Stimulated activated CD4-positive, alpha-beta T cell treated with anti-CD3 and anti-CD28 coated beads, Interleukin-2, amount 100 ng/mL, for 4 hours (primary cell): ENCODE measurements at places on chromosomes 3 and 15.
A peak's percentile ranks its signal among the peaks of the same experiment; 100 is the strongest.

GRCh38 chr3:183924956-183925355 lies 40.3 kb upstream of the PARL start:
- no peak for DNase-seq

GRCh38 chr15:62298811-62299210 lies 133.7 kb upstream of the C2CD4B start:
- DNase-seq, result no peak

DNA sequence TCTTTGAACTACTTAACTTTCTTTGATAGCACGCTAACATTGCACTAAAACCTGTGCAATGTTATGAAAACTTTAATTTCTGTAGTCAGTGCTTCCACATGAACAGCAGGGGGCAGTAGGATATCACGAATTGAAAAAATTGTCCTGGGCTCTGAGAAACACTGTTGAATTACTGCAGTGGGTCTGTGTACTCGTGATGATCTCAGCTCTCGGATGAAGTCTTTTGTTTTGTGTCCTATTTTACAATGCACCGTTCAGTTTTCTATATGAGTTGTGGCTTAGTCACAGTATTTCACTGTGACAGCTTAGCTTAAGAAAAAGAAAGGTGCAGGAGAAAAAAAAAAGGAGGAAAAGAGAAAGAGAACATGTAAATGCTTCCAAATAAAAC lies 141.3 kb upstream of the CCDC54 start:
- peak; percentile 26 for DNase-seq

DNA sequence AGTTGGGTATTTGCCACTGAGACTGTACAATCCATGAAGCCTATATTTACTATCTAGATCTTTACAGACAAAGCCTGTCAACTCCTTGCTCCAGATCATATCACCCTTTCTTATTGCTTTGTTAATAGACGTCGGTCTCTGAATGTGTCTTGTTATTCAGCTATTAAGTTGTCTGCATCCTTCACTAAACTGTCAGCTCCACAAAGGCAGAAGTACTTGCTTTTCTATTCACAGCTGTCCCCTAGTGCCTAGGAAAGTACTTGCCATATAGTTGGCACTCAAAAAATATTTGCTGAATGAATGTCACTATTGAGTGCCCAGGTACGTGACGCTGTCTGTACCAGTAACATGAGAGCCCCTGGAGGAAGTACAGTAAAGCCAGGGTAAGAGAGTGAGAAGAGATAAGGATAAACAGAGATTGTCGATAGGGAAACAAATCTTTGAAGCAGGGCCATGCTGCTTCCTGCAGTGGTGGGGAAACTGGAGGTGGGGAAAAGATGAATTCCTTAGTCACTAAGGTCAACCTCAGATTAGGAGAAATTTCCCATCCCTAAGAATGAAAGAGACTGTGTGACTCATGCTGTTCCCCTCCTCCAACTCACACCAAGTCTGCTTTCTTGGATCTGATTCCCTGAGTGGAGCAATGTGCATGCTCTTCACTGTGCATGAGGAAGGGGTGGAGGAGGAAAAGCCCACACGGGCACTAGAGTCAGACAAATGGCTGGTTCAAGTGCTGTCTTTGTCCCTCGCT lies 36.3 kb downstream of the PRICKLE2 start:
- no peak for DNase-seq

DNA sequence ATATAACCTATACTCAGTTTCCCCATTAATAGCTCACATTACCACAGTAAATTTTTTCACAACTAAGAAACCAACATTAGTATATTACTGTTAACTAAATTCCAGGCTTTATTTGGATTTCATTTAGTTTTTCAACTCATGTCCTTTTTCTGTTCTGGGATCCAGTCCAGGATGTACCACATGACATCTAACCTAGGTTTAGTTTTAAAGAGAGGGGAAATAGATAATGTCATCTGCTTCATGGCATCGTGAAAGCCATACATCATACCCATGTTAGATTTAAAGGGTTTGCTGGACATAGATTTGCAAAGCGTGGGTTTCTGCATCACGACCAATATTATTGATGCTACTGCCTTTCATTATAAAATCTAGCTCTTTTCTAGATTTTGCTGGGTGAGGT lies 33.2 kb upstream of the RPP14 start:
- DNase-seq, result no peak

GRCh38 chr15:70314018-70314354 lies 216.3 kb upstream of the TLE3 start:
- no peak for DNase-seq

DNA sequence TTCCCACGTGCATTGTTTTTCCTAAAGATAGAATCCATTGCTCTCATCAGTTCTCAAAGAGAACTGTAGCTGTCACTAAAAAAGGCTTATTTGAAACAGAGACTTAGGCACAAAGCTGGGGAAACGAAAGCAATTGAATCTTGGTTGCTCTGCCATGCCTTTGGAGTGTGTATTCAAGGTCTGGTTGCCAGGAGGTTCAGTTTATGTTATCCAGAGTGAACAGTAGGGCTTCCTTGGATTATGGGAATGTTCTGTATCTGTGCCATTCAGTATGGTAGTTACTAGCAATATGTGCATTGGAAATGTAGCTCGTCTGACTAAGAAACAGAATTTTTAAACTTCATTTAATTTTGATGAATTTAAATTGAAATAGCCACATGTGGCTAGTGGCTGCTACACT lies 50.6 kb downstream of the CLSTN2 start:
- DNase-seq, result no peak

DNA sequence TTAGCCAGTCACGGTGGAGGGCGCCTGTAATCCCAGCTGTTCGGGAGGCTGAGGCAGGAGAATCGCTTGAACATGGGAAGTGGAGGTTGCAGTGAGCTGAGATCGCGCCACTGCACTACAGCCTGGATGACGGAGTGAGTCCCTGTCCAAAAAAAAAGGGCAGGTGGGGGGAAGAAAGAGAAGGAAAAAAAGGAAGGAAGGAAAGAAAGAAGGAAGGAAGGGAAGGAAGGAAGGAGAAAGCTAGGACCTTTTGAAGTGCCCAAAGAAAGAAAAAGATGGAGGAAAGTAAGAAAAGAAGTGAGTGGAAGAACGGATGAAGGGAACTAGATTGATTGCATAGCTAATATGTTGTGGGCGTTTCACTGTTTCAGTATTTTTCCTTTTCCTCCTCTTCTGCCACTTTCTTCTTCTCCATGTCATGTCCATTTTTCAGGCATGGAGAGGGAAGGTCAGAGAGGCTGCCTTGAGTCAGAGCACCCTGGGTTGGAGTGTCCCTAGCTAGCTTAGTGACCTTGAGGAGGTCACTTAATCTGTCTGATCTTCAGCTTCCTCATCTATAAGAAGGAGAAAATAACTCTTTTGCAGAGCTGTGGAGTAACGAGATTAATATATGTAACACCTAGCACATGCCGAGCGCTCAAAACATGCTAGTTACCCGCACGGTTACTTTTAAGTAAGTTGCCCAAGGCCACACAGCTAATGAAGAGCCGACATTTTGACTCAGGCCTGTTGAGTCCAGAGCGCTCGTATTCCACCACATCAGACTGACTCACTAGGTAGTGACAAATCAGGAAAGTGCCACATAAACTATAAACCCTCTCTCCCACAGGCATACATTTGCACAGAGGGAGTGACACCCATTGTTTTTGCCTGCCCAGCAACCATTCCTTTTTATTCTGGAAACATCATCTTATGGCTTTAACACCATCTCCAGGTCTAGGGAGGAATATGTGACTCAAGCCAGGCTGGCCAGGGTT lies 42.2 kb downstream of the BHLHE40 start:
- no peak for DNase-seq

GRCh38 chr3:189349772-189350171 lies 178.0 kb downstream of the TPRG1 start:
- no peak for DNase-seq

GRCh38 chr3:52317208-52318000 lies 1.3 kb downstream of the DNAH1 start:
- DNase-seq, result peak; percentile 44

- DNase-seq, result no peak
Observed at GRCh38 chr15:71223516-71223915, 108.2 kb downstream of the THSD4 start.

DNA sequence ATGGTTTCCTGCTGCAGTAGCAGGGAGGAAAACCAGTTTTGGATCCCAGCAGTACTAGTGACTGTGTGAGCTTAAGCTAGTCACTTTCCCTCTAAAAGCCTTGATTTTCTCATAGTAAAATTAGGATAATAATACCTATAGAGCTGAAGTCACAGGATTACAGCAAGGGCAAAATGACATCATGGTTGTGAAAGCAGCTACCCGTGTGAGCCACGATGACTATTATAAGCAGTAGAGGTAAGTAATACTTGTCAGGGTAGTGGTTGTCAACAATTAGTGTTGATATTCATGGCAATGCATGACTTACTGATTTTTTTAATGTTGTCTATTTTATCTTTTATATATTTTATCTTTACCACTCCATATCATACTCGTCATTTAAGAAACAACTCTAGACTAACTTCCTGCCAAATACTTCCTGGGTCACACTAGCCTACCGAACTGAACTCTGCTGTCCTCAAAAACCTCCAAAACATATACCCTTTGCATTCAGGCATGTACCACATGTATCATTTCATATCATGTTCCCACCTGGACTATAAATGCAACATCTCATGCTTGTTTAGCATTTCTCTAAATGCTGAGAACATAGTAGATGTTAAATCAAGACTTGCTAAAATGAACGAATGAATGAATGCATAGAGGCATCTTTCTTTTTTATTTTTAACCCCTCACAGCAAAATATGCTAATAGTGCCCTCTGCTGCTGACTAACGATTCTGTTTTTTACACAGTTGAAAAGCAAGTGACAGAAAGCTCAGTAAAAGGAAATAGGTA lies 172.6 kb downstream of the P3H2 start:
- no peak for DNase-seq

DNA sequence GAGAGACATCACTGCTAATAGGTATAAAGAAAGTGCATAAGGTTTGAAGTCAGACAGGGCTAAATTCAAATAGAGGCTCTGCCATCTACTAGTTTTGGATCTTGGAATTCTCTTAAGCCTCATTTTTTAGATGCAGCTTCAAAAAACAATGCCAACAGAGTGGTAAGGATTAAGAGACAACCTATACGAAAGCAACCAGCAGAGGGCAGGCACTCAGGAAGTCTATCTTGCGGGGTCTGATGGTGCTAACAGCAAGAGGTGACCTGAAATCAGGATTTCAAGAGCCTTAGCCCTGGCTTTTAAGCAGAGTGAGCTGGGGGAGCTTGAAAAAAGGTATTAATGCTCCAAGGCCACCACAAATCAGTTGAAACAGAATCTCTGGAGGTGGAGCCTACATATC lies 40.7 kb downstream of the LDHAL6B start:
- DNase-seq, result peak; percentile 9

DNA sequence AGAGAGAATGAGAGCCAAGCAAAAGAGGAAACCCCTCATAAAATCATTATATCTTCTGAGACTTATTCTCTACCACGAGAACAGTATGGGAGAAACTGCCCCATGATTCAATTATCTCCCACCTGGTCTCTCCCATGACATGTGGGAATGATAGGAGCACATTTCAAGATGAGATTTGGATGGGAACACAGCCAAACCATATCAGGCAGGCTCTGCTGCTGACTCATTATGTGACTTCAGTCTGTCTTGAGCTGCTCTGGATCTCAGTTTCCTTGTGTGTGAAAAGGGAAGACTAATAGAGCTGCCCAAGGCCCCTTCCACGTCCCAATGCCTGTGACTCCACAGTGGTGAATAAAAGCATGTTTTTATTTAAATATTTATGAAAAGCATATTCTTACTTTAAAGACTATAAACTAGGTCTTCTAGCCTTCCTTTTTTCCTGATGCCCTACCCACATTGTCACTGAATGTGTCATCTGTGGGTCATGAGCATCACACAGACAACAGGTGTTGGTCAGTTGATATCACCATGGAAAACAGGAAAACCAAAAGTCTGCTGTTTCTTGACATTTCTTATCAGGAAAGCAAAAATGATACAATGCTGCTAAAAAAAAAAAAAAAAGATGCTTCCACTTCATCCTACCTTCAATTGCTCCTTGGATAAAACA lies 96.0 kb upstream of the PPP2R3A start:
- no peak for DNase-seq

DNA sequence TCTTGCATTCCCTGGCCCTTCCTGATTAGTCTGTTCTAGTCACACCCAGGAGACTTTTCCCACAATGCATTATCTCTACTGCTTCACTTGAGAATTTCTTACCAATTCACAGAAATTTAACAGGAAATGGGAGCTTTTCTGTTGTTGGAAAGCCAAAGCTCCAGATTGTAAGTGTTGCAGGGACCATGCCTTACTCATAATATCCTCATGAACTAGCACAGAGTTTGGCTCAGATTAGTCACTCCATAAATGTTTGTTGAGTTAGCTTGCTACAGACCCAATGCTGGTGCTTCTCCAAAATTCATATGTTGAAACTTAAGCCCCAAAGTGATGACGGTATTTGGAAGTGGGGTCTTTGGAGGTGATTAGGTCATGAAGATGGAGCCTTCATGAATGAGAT lies 232.6 kb downstream of the GAP43 start:
- DNase-seq, result no peak

DNA sequence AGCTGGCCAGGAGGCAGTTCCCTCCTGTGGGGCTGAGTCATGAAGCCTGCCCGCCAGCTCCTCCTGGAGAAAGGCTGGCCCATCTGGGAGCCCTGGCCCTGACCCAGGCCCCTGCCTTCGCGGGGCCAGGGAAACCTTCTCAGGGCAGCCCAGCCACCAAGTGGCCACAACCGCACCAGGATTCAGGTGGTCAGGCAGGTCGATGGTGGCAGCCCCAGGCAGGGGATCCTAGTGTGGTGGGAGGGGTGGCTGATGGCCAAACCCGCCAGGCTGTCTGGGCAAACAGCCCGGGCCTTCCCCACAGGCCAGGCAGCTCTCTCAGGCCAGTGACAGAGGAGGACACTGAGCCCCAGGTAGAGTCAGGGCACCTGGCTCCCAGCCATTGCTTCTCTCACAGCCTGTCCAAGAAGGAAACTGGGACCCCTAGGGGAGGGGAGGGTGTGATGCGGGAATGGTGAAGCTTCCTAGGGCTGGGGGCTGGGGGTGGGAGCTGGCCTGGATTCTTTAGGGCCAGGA lies 1.2 kb downstream of the TWF2 start:
- DNase-seq, result no peak

DNA sequence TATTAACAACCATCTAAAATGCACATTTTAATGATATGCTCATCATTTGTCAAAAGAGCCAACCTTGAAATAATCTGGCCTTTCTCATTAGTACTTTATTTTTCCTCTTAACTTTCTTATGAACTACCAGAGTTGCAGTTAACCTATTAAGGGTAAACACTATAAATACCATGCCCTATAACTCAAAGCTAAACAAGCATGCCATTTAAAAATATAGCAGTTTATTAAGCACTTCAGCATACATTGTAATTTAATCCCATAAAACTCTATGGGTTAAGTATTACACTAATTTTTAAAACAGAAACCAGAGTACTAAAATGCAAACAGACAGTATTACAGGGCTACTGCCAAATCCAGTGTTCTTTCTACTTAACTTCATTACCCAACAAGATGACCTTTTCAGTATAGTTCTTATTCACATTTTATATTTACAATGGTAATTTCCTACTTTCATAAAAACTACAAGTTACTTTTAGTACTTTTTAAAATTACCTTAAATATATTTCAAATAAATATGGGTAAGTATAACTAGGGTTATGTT lies 11.8 kb downstream of the NPTN start:
- DNase-seq, result no peak
